GM23338 (cell line): ENCODE measurements at places on chromosomes 7 and 10. TPM values are rescaled to one million over a fixed set of nuclear protein-coding genes. Genes with fewer than 3 reads are reported as not detected.

- H3K27me3 ChIP-seq, result no peaks in the 10 kb centered on the region
- no peaks in the 10 kb centered on the region for H3K4me1 ChIP-seq
- H3K4me3 ChIP-seq, result no peak overlapping the region
These were observed 757.3 kb upstream of the AUTS2 start for GRCh38 chr7:68840991-68841390.

GRCh38 chr7:9719303-9719702 lies 1254.4 kb upstream of the PHF14 start:
- no peaks in the 10 kb centered on the region for H3K36me3 ChIP-seq
- DNase-seq, result no peak
- H3K4me1 ChIP-seq, result no peaks in the 10 kb centered on the region
- H3K4me3 ChIP-seq, result no peak overlapping the region
- no peak overlapping the region for H3K27ac ChIP-seq

DNA sequence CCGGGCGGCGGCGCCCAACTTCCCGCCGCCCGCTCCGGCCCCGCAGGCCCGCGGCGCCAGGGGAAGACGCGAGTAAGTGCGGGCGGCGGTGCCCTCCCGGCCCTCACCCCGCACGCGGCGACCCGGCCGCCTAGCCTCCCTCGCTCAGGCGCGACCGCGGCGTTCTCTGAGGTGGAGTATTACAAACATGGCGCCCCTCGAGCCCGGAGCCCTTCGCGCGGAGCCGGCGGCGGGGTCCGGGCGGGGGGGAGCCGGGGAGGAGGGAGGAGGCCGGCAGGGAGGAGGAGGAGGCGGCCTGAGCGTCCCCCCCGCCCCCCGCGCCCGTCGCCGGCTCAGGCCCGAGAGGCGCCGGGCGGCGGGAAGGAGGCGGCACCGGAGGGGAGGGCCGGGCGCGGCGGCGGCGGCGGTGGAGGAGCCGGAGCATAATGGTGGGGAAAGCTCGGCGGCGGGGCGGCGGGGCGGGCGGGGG lies at the start of gene ZMYND11:
Gene ZMYND11 (plus strand): TSS at position 324 of the 469 bp plus-strand sequence. CDS start 44,558 bp downstream, outside the sequence.
- peaks cover 31% of the 10 kb centered on the region for H3K27me3 ChIP-seq
- H3K4me3 ChIP-seq, result peak within 1 kb of the TSS; percentile 69
- H3K27ac ChIP-seq, result no peak within 1 kb of the TSS
- DNase-seq, result peak; percentile 64
- H3K4me1 ChIP-seq, result peaks cover 19% of the 10 kb centered on the region
- no peaks in the 10 kb centered on the region for H3K36me3 ChIP-seq

DENND2A gene
- 1.7 and 2.4 TPM in 2 replicates for polyA plus RNA-seq

AVPI1 gene
- 7.6 and 8.9 TPM in 2 replicates for polyA plus RNA-seq

GRCh38 chr10:106636766-106637491 lies 527.6 kb downstream of the SORCS1 start:
- H3K27ac ChIP-seq, result no peak overlapping the region
- no peak overlapping the region for H3K4me3 ChIP-seq
- no peaks in the 10 kb centered on the region for H3K4me1 ChIP-seq
- H3K36me3 ChIP-seq, result no peaks in the 10 kb centered on the region
- no peaks in the 10 kb centered on the region for H3K27me3 ChIP-seq
- no peak for DNase-seq

DNA sequence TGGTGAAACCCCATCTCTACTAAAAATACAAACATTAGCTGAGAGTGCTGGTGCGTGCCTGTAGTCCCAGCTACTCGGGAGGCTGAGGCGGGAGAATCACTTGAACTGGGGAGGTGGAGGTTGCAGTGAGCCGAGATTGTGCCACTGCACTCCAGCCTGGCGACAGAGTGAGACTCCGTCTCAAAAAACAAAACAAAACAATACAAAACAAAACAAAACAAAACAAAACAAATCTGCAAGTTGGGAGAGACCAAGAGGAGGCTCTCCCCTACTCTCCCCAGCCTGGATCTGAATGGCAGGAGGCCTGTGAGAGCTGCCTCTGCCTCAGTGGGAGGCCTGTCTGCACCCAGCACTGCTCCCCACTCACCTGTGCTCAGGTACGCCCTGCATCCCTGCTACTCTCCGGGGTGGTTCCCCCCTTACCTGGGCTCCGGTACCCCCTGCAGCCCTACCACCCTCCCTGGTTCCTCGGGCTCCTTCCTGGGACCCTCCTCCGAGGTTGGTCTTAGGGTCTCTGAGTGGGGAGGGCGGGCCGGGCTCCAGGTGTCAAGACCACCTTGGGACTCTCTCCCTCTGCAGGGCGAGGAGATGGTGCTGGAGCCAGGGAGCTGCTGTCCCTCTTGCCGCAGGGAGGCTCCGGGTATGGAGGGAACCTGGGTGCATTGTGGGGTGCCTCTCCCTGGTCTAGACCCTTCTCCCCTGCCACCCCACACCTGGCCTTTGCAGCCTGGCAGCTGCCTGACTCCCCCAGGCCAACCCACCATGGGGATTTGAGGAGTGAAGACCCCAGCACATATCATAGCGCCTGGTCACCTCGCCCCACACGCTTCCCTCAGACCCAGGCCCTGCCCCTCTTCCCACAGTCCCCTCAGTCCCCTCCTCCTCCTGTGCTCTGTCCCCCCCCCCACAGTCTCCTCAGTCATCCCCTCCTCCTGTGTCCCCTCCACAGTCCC lies 9.5 kb upstream of the ZNF862 start:
- no peak overlapping the region for H3K27ac ChIP-seq
- no peak overlapping the region for H3K4me3 ChIP-seq
- no peaks in the 10 kb centered on the region for H3K27me3 ChIP-seq
- no peaks in the 10 kb centered on the region for H3K36me3 ChIP-seq

CCDC146 gene
- 0.74 and 0.87 TPM in 2 replicates for polyA plus RNA-seq

DNA sequence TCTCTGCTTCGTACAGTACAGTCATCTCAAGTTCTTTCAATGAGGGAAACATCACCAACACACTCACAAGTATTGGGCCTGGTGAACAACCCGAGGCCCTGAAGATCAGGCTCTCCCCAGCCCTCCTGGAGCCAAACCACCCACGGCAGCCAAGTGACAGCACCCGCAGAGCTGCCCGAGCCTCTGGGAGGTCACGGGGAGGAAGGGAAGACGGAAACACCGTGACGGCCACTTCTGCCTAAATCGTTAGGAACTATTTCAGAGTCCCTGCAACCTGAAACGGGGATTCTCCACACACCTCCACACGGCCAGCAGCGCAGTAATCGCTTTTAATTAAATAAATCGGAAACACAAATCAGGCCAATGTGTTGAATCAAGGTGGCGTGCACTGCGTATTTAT lies 222.6 kb downstream of the MAD1L1 start:
- no peaks in the 10 kb centered on the region for H3K4me1 ChIP-seq
- no peaks in the 10 kb centered on the region for H3K27me3 ChIP-seq
- DNase-seq, result no peak
- H3K27ac ChIP-seq, result no peak overlapping the region
- H3K36me3 ChIP-seq, result no peaks in the 10 kb centered on the region; the same call in 1 of the 2 replicates
- H3K4me3 ChIP-seq, result no peak overlapping the region

MEST gene
- polyA plus RNA-seq, result 161 and 167 TPM in 2 replicates

HIBADH gene
- polyA plus RNA-seq, result 29.0 and 31.3 TPM in 2 replicates

DNA sequence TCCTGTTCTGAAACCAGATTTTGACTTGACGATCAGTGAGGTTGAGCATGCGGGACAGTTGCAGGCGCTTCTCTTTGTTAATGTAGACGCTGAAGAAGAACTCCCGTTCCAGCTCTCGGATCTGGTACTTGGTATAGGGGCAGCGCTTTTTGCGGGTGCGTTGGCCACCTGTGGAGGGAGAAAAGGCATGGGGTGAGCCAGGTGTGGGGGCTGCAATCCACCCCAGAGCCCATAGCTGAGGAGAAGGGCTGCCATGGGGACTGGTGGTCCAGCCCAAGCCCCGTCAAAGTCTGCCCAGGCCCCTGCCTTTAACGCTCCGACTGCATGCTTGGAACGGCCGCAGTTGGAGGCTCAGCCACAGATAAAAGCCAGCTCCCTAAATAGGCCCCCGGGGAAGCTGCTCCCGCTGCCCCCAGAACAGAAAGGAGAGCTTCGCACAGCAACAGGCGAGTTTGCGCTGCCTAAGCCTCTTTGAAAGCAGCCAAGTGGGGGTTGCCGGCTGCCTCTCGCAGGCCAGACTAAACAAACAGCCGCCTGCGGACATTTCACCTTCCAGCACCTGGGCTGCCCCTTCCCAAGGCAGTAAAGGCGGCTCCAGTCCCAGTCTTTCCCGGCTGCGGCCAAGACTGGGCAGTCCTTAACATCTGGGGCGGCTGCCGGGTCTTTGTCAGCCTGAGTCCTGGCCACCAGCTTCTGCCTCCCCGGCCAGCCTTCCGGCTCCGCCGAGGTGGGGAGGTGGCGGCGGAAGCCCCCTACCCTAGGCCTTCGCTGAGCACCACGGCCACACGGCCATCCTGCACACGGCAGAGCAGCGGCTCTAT lies 2.0 kb downstream of the HOXA11 start:
- H3K4me3 ChIP-seq, result peak overlapping the region; percentile 44; the same call in 1 of the 2 replicates
- peaks cover 100% of the 10 kb centered on the region for H3K27me3 ChIP-seq
- H3K27ac ChIP-seq, result no peak overlapping the region

DNA sequence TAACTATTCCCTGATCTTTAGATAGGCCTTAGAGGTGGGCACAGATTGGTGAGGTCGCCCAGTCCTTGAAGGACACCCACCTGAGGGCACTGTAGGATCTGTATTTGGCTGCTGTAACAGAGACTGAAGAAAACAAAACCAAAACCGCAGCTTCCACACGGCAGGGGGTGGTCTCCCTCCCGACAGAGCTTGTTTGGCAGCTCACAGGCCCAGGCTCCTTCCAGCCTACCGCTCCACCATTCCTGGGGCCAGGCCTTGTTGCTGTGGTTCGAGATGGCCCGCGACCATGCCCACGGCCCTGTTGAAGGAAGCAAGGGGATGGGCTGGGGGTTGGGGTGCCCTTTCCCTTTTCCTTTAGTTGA lies 30.4 kb downstream of the ZNF783 start:
- no peak overlapping the region for H3K4me3 ChIP-seq
- DNase-seq, result peak; percentile 52
- no peaks in the 10 kb centered on the region for H3K27me3 ChIP-seq
- H3K36me3 ChIP-seq, result no peaks in the 10 kb centered on the region
